ENCODE measurements at places on chromosomes 2 and 18. TPM values are rescaled to one million over a fixed set of nuclear protein-coding genes. Genes with fewer than 3 reads are reported as not detected.

TRAPPC8 gene
- 50.9 TPM for total RNA-seq

REG3A gene
- not detected for total RNA-seq

SPOPL gene
- 26.3 TPM for total RNA-seq

GRCh38 chr2:223488814-223489213, 113.3 kb downstream of the SCG2 start:
- no peak for DNase-seq
- no peak overlapping the region for H3K27ac ChIP-seq
- H3K4me3 ChIP-seq: no peak overlapping the region
- H3K4me1 ChIP-seq: no peaks in the 10 kb centered on the region
- no peaks in the 10 kb centered on the region for H3K36me3 ChIP-seq
- H3K27me3 ChIP-seq: no peaks in the 10 kb centered on the region

GRCh38 chr2:134357814-134358213, 103.9 kb downstream of the MGAT5 start:
- no peak overlapping the region for H3K27ac ChIP-seq
- H3K36me3 ChIP-seq: peaks cover 5% of the 10 kb centered on the region
- H3K27me3 ChIP-seq: no peaks in the 10 kb centered on the region
- H3K4me3 ChIP-seq: no peak overlapping the region

DNA sequence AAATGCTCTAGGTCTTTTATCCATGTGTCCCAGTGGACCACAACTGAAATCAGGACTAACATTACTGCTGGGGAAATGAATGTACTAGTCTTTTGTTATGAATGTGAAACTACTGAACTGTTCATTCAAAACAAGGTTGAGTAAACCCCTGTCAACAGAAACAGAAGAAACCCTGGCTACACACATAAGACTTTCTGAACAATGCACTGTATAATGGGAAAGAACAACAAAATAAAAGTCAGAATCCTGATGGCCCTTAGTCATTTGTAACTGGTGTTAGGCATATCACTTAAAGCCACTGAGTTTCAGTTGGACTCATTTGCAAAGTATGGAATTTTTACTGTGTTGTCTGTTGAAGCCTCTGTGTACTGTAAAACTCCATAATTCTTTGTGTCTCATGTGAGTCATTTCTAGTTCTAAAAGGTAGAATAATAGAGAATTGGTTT, 77.0 kb upstream of the UBXN4 start:
- no peaks in the 10 kb centered on the region for H3K4me1 ChIP-seq
- H3K27me3 ChIP-seq: no peaks in the 10 kb centered on the region
- no peak overlapping the region for H3K4me3 ChIP-seq
- no peak for DNase-seq
- H3K27ac ChIP-seq: no peak overlapping the region
- H3K36me3 ChIP-seq: peaks cover 13% of the 10 kb centered on the region

GRCh38 chr2:112005406-112006075, 49.5 kb upstream of the TMEM87B start:
- peaks cover 32% of the 10 kb centered on the region for H3K36me3 ChIP-seq
- H3K4me1 ChIP-seq: no peaks in the 10 kb centered on the region
- no peak overlapping the region for H3K27ac ChIP-seq
- H3K27me3 ChIP-seq: no peaks in the 10 kb centered on the region
- H3K4me3 ChIP-seq: no peak overlapping the region
- no peak for DNase-seq

Measured in upper lobe of right lung (tissue), 1 donor.